DMS153 (cell line): ENCODE measurements at places on chromosomes 12 and 14.

- no peak for DNase-seq
Observed at GRCh38 chr12:66976526-66976925, 292.6 kb upstream of the CAND1 start.

- DNase-seq = no peak
Observed at GRCh38 chr12:80484746-80485145, 40.7 kb downstream of the PTPRQ start.

DNA sequence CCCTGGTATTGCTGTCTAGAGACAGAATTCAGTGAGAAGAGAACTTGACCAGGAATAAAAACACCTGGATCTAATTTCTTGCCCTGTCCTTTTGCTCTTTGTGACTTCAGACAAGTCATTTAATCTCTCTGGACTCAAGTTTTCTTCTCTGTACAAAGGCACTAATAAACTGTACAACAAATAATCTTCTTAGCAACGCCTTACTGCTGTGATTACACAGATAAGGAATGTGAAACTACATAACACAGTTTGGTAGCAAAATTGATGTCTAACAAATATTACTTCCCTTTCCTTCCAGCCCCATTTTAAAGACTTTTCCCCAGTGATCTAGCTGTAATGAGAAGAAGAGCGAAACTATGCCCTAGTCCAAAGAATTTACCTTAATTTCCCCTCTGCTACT, 69.3 kb downstream of the BCAT1 start:
- no peak for DNase-seq

- DNase-seq = no peak
Observed at GRCh38 chr12:40215982-40216381, 8.8 kb upstream of the LRRK2 start.

GRCh38 chr12:68451261-68452077, 119.3 kb upstream of the MDM1 start:
- peak; percentile 45 for DNase-seq

GRCh38 chr12:96120359-96121100, 73.6 kb upstream of the ELK3 start:
- no peak for DNase-seq

DNA sequence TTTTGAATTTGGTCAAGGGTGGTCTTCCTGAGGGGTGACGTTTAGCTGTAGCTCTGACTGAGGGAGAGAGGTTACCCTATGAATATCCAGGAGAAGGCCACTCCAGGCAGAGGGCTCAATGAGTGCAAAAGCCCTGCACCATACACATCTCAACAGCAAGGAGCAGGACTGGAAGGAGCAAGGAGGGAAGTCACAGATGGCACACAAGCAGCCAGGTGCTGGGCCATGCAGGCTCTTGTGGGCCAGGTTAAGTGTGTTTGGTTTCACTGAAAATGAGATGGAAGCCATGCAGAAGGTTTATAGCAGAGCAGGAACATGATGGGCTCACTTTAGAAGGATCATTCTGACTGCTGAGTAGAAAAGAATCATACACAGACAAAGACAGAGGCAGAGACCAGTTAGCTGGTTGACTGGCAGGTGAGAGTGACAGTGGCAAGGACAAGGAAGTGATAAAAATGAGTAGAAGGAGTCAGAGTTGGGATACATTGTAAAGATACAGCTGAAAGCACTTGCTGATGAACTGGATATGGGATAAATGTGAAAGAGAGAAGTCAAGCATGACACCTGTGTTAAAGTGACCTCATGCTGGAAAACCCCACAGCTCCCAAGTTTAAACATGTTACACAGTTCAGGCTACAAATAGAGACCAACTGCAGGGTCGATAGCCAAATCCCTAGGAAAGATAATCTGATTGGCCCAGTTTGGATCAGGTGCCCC, 81.2 kb downstream of the PRKD1 start:
- DNase-seq = peak; percentile 59

DNA sequence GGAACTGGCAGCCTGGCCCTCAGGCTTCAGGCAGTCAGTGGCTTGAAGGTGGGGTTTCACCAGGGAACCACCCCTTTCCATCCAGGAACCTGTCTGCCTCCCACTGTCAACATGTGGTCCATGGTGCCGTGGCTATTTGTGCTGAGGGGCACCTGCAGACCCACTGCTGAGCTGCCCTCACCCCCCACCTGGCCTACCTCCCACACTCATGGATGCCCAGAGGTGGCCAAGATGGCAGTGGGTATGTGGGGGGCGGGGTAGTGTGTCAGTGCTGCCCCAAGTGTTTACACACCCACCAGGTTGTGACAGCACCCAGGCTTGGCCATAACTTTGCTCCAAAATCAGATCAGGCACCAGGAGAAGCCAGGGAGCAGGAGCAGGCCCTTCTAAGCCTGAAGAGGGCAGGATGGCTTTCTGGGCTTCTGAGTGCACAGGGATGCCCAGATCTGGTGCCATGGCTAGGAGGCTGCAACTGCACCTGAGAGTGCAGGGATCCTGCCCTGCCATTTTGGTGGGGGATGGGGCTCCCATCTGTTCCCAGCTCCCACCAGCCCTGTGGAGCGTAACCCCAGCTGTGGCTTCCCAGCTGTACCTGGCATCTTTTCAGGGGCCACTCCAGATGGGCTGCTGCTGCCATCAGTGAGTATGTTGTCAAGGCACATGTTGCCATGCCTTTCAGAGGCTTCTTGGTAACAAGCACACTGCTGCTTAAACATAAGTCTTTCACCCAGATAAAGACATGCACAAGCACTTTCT, 263.9 kb downstream of the LRIG3 start:
- DNase-seq = no peak

GRCh38 chr12:12819752-12820311, 6.7 kb downstream of the DDX47 start:
- no peak for DNase-seq

DNA sequence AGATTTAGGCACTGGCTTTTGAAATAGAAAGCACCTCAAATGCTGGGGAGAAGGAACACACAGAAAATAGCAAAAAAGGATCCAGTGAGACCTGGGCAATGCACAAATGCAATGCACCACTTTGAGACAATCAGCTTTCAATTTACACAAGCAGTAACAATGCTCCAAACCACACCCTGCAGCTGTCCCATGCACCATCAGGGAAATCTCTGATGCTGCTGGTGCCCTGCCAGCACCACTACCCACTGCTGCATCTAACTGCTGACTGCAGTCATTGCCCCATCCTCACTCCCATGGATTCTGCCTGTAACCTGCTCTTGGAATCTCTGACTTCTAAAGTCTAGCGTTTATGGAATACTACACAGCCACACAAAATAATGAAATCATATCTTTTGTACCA, 21.0 kb upstream of the HMGA2 start:
- DNase-seq = no peak
